Vagina (tissue), 2 donors: ENCODE measurements at places on chromosomes 2 and 18. TPM values are rescaled to one million over a fixed set of nuclear protein-coding genes. Genes with fewer than 3 reads are reported as not detected.

Gene TLX2
- 6.6 TPM for total RNA-seq

DNA sequence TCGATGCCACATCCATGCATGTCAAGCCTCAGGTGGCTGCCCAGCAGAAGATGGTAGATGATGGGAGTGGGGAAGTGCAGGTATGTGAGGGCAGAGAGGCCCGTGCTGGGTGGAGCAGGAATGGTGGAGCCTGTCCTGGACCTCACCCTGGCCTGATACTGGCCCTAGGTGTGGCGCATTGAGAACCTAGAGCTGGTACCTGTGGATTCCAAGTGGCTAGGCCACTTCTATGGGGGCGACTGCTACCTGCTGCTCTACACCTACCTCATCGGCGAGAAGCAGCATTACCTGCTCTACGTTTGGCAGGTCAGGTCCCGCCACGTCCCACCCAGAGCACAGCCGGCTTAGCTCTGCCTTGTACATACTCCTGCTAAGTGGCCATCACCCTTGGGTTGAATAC is 13.0 kb downstream of the VIL1 start:
- H3K27me3 ChIP-seq: no peaks in the 10 kb centered on the region
- H3K4me1 ChIP-seq: no peaks in the 10 kb centered on the region
- H3K36me3 ChIP-seq: no peaks in the 10 kb centered on the region
- DNase-seq: no peak

- H3K36me3 ChIP-seq: no peaks in the 10 kb centered on the region
- no peaks in the 10 kb centered on the region for H3K27me3 ChIP-seq
- no peaks in the 10 kb centered on the region for H3K4me1 ChIP-seq
- no peak for DNase-seq
- H3K4me3 ChIP-seq: no peak overlapping the region
Measured at GRCh38 chr2:102480285-102481195, 7.5 kb downstream of the SLC9A4 start.

- DNase-seq: no peak
- H3K4me1 ChIP-seq: peaks cover 53% of the 10 kb centered on the region
- H3K36me3 ChIP-seq: no peaks in the 10 kb centered on the region
- H3K4me3 ChIP-seq: no peak overlapping the region
- peak overlapping the region; percentile 34 for H3K27ac ChIP-seq
Measured at GRCh38 chr2:152466980-152467676, 132.2 kb downstream of the FMNL2 start.

DNA sequence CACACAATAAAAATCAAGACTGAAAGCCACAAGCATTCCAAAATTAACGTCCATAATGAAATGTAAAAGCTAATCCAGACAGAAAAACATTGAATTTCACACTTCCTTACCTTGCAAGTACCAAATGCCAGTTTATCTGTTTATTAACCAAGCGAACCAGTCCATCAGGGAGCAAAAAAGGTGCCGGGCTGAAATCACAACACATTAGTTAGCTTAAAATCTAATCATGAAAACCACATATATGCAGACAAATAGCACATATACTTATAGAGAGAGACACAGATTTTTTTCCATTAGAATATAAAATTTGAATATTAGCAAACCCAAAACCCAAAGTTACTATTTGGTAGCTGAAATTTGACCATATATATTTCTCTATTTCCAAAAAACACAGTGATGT is 7.2 kb downstream of the NBAS start:
- H3K27me3 ChIP-seq: no peaks in the 10 kb centered on the region
- H3K36me3 ChIP-seq: no peaks in the 10 kb centered on the region
- no peak for DNase-seq
- no peak overlapping the region for H3K27ac ChIP-seq
